Activated CD4-positive, alpha-beta T cell treated with anti-CD3 and anti-CD28 coated beads, Interleukin-2, amount 50 U/mL, for 48 hours (primary cell): ENCODE measurements at places on chromosomes 2 and 18.

DNA sequence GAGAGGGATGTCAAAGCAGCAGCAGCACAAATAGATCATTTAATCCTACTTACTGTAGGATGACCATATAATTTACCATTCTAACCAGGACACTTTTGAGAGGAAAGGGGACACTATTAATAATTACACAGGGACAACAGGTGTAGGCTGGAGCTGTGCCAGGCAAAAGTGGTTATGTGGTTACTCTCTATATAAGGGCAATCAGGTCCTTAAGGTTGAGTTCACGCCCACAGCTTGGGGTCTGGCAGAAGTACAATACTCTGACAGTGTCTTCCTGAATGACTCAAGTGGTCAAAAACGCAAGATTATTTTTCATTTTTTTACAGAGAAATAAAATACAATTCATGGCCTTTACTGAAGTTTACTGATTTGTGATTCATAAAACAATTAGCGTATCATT, 2.8 kb downstream of the PREPL start:
- DNase-seq: peak; percentile 42

DNA sequence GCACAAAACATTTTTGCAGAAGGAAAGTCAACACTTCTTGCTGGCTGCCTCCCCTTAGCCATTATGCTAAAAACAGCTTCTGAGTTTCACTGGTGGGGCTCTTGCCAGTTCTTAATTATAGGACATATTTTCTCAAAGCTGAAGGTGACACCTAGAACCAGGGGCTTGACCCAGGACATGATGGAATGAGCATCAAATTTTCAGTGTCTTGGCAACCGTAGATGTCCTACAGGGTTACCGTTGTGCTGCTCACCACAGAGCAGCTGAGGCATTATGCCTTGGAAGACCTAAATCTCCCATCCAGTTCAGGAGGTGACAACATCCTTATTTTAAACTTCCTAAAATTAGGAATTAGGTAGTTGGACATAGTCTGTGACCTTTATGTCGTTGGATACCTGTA, 46.7 kb downstream of the TMEM185B start:
- no peak for DNase-seq

GRCh38 chr2:113716291-113716690, 40.2 kb downstream of the SLC35F5 start:
- no peak for DNase-seq

GRCh38 chr18:5516841-5517240, 27.0 kb downstream of the EPB41L3 start:
- DNase-seq: no peak

DNA sequence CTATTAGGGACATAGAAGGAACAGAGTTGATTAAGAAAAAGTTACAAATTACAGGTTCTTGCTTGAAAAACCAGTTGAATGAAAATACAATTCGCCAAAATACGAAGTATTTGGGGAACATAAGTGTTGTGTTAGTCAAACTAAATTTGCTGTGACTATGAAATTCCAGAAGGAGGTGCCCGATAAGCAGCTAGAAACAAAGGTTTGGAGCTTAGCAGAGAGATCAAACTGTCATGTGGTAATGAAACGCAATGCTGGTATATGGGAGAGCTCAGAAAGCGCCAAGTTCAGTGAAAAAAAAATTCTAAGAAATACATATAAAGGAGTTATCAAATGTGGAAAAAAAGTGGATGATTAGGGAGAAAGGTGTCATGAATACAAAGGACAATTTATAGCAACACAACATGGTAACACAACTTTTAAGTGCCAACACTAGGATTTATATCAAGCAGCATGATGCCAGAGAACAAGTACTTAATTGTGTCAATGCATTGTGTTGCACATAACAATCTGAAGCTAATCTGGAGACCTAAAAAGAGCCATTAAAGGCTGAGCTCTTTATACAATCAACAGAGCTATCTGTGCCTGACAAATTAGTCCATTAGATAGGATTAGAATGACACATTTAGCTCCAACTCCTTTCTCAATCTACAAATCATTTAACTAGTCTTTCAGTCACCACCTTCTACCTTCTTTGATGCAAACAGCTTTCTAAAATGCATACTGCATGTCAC, 31.2 kb downstream of the SMAD2 start:
- DNase-seq: no peak

GRCh38 chr18:26757263-26758019, 108.1 kb downstream of the AQP4 start:
- DNase-seq: no peak

DNA sequence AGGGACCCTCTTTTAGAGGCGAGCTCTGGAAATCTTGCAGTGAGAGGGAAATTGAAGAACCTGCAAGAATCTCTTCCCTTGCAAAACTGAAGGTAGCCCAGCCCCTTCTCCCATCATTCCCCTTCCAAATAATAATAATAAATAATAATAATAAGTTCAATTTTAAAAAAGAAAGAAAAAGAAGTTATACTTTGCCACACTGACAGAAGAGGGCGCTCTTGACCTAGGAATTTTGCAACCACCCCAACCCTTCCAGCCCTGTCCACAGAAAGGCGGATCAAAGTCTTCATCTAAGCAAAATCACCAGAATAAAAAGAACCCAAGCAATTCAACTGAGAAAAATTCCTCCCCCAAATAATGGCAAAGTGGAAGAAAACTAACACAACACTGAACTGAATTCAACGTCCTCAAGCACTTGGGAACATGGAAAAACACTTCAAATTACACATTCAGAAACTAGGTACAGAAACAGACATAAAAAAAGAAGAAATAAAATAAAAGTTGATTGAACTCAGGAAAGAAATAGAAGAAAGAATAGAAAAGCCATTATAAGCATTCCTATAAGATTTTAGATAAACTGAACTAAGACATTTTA, 98.9 kb upstream of the GLS start:
- peak; percentile 46 for DNase-seq

- DNase-seq: no peak
Measured at GRCh38 chr2:127256381-127256780, 36.3 kb upstream of the CYP27C1 start.

DNA sequence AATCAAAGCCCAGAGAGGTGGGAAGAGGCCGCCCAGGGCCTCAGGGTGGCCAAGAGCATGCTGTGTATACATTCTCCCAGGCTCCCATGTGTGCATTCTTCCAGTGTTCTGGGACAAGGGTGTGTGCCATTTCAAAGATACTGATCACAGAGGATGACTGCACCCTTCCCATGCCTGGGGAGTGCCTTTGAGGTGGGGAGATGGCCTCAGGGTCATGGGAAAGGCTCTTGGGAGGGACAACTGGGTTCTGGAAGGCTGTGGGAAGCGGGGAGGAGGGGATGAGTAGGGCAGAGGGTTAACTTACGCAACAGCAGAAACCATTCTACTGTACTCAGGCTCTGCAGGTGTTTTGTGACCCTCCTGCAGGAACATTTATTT, 40.9 kb downstream of the KLHL29 start:
- DNase-seq: no peak

- no peak for DNase-seq
Measured at GRCh38 chr2:25885933-25886332, 7.6 kb upstream of the ASXL2 start.

DNA sequence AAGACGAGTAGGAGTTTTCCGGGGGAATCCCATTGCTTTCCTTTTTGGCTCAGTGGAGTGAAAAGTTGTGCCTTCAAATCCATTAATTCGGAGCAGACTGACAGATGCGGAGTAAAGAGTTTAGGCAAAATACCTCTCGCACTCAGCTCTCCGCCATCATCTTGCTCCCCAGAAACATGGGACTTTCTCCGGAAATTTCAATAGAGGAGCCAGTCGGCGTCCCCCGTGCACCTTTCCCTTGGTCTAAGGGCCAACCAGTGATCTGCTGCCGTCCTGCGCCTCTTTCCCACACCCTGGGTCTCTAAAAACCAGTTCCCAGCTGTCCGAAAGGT, 318 bp downstream of the TYW5 start:
- no peak for DNase-seq

GRCh38 chr2:189674374-189675112, at the start of gene ANKAR:
Gene ANKAR (plus strand): TSS chr2:189674670. CDS start chr2:189676491, 1,821 bp downstream.
- peak; percentile 76 for DNase-seq

DNA sequence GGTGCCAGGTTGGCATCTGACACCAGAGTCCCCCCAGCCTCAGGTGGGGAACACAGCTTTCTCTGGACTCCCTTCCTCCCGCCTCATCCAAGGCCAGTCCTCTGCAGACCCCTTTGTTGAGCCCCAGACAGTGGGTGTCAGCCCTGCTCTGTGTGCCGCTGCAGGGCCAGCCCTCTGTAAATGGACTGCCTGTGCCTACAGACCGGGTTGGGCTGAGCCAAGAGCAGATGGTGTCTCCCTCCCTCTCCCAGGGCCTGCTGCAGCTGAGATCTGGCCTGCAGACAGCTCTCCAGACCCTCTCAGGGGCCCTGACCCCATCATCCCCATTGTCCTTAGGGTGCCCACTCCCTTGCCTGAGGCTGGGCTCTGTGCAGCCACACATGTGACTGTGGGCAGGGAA, 160.8 kb downstream of the KLHL29 start:
- no peak for DNase-seq

DNA sequence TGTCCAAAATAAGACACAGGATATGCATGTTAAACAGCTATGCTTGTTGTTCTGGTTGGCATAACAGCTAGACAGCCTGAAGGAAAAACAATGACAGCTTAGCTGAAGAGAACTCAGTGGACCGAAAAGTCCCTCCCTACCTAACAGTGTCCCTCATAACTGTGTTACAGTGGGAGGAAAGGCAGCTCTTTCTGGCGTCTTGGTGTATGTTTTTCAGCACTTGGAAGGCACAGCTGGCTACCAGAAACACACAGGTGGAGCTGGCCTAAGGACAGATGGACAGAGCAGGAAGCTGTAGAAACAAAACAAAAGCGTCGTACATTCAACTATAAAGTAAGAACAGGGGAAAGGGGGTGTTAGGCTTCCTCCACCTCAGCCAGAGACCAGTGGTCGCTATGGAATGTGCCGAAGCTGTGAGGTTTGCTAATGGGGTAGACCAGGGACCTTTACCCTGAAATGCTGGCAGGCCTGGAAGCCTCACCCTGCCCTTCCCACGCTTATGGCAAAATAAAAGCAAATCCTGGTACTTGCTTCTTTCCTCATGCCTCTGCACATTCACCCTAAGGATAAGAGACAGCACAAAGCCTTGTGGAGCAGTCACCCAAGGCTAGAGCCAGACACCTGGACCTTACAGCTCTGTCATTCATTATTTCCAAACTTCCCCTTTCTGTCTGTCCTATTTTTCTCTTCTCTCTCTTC, 103.5 kb upstream of the TRIB2 start:
- DNase-seq: no peak

DNA sequence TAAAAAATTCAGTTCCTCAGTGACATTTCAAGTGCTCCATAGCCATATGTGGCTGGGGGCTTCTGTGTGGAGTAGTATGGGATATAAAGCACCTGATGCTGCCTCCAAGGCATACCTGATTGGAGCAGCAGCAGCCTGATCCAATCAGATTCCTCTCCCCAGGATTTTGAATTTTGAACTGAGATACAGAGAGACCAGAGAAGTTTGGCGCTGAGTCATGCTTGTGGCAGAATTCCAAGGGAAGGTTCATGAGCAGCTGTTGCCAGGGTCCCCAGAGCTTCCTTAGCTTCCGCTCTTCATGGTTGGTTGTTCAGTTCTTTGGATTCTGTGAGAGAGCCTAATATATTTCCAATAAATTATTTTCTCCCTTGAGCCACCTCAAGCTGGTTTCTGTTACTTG, 29.0 kb upstream of the CFAP36 start:
- no peak for DNase-seq

GRCh38 chr2:126436411-126436810, 219.5 kb upstream of the GYPC start:
- no peak for DNase-seq

GRCh38 chr2:173969886-173970285, 4.7 kb upstream of the SP3 start:
- no peak for DNase-seq

- no peak for DNase-seq
Measured at GRCh38 chr18:9665314-9665713, 42.8 kb upstream of the RAB31 start.

DNA sequence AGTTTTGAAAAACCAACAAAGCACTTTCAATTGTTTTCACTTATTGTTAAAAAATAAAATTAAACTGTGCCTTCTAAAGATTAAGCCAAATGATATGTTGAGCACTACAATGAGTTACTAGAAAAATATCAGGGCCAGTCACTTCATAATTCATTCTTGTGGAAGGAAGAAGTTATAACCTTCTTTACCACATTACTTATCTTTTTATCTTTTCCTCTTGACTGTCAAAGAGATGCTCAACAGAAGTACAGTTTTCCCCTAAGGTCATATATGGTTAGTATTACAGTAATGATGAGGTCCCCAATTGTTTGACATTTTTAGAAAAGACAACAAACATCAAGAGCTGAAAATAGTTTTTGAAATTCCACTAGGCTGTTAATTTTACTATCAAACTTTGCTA, 9.4 kb downstream of the PELI1 start:
- DNase-seq: no peak

- no peak for DNase-seq
Measured at GRCh38 chr2:84029903-84030575, 429.0 kb downstream of the SUCLG1 start.

DNA sequence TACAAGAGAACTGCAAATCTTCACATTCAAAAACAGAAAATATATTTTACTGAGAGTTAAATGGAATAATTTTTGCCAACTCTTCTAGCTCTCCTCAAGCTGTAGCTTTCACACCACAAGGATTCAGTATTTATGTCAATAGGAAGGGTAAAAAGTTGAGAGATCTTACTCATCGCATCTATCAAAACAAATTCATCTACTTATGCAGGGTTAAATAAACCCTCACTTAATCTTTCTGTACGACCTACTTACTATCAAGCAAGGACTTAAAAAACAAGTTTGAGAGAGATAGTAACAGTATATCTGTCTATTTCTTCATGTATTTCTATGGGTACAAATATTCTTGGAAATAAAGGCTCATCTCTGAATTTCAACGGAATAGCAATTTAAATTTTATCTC, 35.5 kb downstream of the SIGLEC15 start:
- no peak for DNase-seq

DNA sequence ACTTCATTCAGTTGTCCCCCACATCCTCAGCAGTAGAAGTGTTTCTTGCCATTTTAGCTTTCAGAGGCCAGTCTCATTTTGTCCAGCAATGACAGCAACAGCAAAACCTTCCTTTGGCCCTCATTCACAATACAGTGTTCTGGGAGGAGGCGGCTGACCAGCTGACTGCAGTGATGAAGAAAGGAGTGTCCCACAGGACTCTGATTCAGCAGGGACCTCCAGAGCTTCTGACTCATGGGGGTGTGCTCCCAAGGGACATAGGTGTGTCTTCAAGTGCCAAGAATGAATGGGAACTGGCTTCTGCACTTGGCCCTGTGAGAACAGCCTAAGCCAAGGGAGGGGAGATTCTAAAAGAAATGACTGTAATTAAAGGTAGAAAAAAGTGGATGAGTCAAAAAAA, 147.0 kb upstream of the PELI1 start:
- DNase-seq: no peak

GRCh38 chr2:139353874-139354273, 573.7 kb upstream of the NXPH2 start:
- no peak for DNase-seq

- no peak for DNase-seq
Measured at GRCh38 chr2:38056216-38056615, 19.7 kb downstream of the CYP1B1 start.
